Bronchial smooth muscle cell (primary cell): ENCODE measurements at places on chromosomes 11 and 22. TPM values are rescaled to one million over a fixed set of nuclear protein-coding genes. Genes with fewer than 3 reads are reported as not detected.

Gene MIF
- total RNA-seq: 253 and 433 TPM in 2 replicates

Gene IGSF22
- total RNA-seq: not detected in 2 replicates

Gene OR6T1
- not detected in 2 replicates for total RNA-seq

Gene OR5A1
- total RNA-seq: not detected in 2 replicates

Gene GTSE1
- 0.17 and 0.95 TPM in 2 replicates for total RNA-seq

Gene C2CD3
- total RNA-seq: 4.7 and 5.3 TPM in 2 replicates

Gene ROM1
- total RNA-seq: 3.9 and 10.4 TPM in 2 replicates

Gene DYNC2H1
- total RNA-seq: 61.2 and 80.4 TPM in 2 replicates

Gene CHRDL2
- total RNA-seq: 0.16 and 0.17 TPM in 2 replicates

Gene C22orf42
- not detected in 2 replicates for total RNA-seq

Gene RAB1B
- total RNA-seq: 49.6 and 64.0 TPM in 2 replicates

Gene KCNA4
- total RNA-seq: not detected in 2 replicates

Gene YAP1
- 115 and 123 TPM in 2 replicates for total RNA-seq

Gene ELF5
- total RNA-seq: under 0.01 TPM in 1 of 2 replicates, not detected in the other

Gene CD248
- total RNA-seq: 168 and 193 TPM in 2 replicates

Gene TMPRSS6
- total RNA-seq: not detected in 2 replicates

Gene NCF4
- total RNA-seq: not detected in 2 replicates

Gene CTSD
- total RNA-seq: 226 and 354 TPM in 2 replicates

Gene MUC5AC
- total RNA-seq: under 0.01 TPM in 1 of 2 replicates, not detected in the other

Gene KLHDC7B
- 0.60 TPM in 1 of 2 replicates, not detected in the other for total RNA-seq

Gene OR52R1
- not detected in 2 replicates for total RNA-seq

Gene SLC29A2
- total RNA-seq: 0.17 and 0.47 TPM in 2 replicates

Gene TTC28
- total RNA-seq: 19.1 and 19.7 TPM in 2 replicates

Gene FAT3
- under 0.01 and 0.16 TPM in 2 replicates for total RNA-seq

Gene H19
- total RNA-seq: 18.6 and 518 TPM in 2 replicates

Gene APOBEC3B
- total RNA-seq: 0.09 and 0.79 TPM in 2 replicates

Gene OR51E2
- under 0.01 TPM in 1 of 2 replicates, not detected in the other for total RNA-seq

Gene TMX2
- 35.3 and 39.4 TPM in 2 replicates for total RNA-seq

Gene MCM5
- 11.4 and 13.4 TPM in 2 replicates for total RNA-seq

Gene TMEM86A
- 0.47 and 0.60 TPM in 2 replicates for total RNA-seq

Gene CSF2RB
- under 0.01 TPM in 1 of 2 replicates, not detected in the other for total RNA-seq

Gene MISFA
- 0.95 and 1.0 TPM in 2 replicates for total RNA-seq

Gene CBLIF
- not detected in 2 replicates for total RNA-seq

Gene CRYBB2
- not detected in 2 replicates for total RNA-seq

Gene SNX32
- 4.0 and 4.1 TPM in 2 replicates for total RNA-seq

Gene SYT9
- not detected in 2 replicates for total RNA-seq

Gene PATE3
- total RNA-seq: not detected in 2 replicates

Gene MB
- total RNA-seq: 0.16 TPM in 1 of 2 replicates, not detected in the other

Gene OR6X1
- total RNA-seq: not detected in 2 replicates

Gene MUC15
- not detected in 2 replicates for total RNA-seq

Gene RBMXL2
- total RNA-seq: not detected in 2 replicates

Gene SCGB1C1
- not detected in 2 replicates for total RNA-seq

Gene KRTAP5-1
- not detected in 2 replicates for total RNA-seq

Gene FAM83F
- total RNA-seq: under 0.01 TPM in 1 of 2 replicates, not detected in the other

Gene KRTAP5-9
- not detected in 2 replicates for total RNA-seq
